ENCODE measurements at places on chromosomes 16 and 17.

GRCh38 chr17:69560987-69561441 is 146.5 kb downstream of the MAP2K6 start:
- DNase-seq: no peak

DNA sequence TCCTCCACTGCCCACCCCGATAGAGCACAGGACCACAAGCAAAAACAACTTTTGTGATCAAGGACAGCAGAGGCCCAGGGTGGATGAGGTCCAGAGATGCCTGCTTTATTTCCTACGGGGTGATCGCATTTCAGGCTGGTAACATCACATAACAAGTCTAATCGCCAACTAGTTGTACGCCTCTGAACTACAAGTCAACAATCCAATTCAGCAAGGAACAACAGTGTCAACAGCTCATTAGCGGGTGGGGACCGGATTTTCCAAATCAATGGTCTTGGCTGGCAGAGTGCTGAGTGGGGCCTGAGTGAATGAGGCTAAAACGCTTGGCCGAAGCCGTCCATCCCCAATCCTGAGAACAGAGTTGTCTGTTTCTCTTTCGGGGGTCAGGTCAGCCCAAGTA is 17.1 kb downstream of the MRM3 start:
- no peak for DNase-seq

- no peak for DNase-seq
Observed at GRCh38 chr16:17026600-17027242, 444.0 kb downstream of the XYLT1 start.

DNA sequence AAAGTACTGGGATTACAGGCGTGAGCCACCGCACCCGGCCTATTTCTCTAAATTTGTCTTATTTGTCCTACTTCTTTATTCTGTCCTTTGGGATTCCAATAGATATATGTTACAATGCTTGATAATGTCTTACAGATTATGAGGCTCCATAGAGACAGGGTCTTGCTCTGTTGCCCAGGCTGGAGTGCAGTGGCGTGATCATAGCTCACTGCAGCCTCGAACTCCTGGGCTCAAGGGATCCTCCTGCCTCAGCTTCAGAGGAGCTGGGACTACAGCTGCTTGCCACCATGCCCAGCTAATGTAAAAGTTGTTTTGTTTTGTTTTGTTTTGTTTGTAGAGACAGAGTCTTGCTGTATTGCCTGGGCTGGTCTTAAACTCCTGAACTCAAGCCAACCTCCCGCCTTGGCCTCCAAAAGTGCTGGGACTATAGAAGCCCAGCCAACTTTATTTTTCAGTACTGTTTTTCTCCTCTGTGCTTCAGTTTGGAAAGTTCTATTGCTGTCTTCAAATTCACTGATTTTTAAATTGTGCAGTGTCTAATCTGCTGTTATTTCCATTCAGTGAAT is 10.3 kb downstream of the ANKRD13B start:
- no peak for DNase-seq

DNA sequence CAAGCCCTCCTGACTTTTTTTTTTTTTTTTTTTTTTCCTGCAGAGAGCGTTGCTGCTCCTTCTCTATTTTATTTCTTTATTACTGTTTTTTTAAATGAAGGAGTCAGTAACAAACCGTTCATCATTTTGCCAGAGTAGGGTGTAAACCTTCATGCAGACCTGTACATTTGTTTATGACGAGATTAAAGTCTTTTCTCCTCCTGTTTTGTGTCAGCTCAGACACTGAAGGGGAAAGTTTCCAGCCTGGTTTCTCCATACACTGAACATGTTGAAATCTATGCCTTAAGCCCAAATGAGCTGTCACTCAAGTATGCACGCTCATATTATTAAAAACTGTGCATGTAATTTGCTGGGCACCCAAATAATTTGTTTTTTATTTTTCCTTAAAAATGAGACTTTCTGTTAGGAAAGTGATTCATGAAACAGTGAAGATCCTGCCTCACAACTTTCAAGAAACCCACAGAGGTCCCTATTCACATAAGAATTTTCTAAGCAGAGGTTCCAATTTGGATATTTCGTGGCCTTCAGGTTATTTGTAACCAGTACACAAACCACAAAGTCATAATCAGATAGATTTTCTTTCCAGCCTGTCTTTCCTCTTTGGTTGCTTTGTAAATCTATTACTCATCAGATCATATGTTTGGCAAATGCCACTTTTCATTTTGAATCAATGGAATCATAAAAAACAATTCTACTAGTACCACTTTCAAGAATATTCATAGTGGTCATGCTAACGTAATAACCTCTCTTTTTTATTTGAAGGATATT is 700.3 kb downstream of the MAF start:
- no peak for DNase-seq

DNA sequence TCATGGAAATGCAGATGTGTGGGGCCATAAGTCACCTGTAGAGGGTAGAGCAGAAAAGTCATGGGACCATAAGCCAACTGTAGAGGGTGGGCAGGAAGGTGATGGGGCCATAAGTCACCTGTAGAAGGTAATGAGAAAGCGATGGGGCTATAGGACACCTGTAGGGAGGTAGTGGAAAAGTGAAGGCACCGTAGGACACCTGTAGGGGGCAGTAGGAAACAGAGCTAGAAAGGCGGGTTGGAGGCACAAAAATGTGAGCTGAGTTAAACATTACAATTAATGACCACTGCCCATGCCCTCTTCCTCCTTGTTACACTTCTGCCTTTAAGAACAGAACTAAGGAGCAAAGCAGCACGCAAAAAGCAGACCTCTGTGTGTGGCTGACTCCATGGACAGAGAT is 150.1 kb downstream of the SHISA6 start:
- no peak for DNase-seq

DNA sequence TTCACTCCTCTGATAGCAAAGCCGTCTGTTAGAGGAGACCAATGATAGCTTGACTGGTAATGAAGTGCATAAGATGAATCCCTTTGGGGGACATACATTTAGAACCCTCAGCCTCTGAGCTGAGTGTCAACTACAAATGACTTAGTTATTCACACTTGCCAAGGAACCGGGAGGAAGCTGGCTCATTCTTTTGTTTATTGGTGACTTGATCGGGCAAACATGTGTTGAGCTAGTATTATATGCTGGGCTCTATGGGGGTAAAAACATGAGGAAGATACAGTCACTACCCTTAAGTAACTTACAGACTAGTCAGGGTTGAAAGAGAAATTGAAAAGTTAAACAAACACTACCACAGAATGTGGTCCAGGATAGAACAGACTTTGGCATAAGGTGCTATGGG is 3.0 kb downstream of the CCL16 start:
- DNase-seq: no peak

DNA sequence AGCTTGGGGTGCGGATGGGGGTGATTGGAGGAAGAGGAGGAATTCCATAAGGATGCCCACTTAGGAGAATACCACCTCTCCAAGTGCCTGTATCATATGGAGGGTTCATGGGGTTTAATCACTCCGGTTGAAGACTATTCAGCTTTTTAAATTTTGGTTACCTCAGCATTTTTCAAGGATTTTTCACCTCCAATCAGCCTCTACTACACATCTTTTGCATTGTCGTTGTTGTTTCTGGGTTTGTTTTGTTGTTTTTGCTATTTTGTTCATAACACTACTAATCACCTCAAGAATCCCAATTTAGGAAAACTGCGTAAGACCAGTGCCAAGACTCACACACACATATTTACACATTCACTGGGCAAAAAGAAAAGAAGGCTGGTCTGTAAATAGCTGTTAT is 619.5 kb upstream of the CDH5 start:
- no peak for DNase-seq

DNA sequence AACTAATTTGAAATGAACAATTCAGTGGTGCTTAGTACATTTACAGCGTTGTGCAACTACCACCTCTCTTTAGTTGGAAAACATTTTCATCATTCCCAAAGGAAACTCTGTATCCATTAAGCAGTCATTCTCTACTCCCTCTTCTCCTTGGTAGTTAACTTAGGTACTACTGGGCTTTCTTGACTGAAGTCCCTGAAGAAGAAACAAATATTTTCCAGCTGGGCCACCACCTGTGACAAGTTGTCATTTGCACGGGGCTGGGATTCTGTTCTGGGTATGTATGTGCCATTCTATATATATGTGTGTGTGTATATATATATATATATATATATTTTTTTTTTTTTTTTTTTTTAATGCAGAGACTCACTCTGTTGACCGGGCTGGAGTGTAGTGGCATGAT is 15.4 kb upstream of the RMI2 start:
- DNase-seq: no peak

DNA sequence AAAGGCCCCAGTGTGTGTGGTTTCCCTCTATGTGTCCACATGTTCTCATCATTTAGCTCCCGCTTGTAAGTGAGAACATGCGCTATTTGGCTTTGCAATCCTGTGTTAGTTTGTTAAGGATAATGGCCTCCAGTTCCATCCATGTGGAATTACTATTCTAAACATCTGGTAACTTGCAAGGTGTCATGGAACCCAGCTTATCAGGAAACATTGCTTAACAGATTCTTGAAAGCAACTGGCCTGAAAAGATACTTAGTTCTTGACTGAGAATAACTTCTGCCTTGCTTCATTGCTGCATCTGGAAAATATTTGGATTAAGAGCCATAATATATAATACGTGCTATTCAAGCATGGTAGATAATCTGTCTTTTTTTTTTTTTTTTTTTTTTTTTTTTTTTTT is 27.8 kb downstream of the PAFAH1B1 start:
- DNase-seq: no peak

DNA sequence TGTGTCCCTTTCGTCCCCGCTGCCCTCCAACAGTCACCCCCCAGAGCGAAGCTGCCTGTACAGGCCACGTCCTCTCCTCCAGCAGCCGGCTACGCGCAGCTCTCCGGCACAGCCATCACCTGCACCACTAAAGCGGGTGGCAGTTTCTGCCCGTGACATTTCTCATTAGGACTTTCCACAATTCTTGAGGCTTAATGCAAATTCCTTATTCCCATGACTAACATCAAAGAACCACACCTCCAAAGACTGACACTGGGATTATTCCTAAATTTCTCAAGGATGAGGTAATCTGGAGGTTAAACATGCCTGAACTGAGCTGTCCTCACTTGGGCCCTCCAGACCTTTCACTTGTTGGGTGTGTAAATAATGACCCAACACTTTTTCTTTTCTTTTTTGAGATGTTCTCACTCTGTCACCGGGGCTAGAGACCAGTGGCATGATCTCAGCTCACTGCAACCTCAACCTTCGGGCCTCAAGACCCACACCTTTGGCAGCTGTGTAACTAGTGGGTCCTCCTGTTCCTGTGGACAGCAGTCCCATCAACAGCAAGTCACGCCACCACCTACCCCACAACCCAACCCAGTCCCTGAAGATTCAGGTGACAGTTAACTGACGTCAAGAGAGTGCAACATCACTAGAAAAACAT is 11.7 kb downstream of the ANKRD11 start:
- DNase-seq: no peak

- DNase-seq: no peak
Observed at GRCh38 chr16:363766-364490, 6.4 kb downstream of the MRPL28 start.

GRCh38 chr17:34252444-34253138 is 2.5 kb upstream of the CCL2 start:
- peak; percentile 91 for DNase-seq

GRCh38 chr16:66414891-66415290 is 12.2 kb upstream of the BEAN1 start:
- DNase-seq: no peak

- DNase-seq: no peak
Observed at GRCh38 chr17:9410301-9410700, 165.3 kb downstream of the STX8 start.

GRCh38 chr17:5120036-5120435 is 4.2 kb downstream of the USP6 start:
- DNase-seq: no peak

DNA sequence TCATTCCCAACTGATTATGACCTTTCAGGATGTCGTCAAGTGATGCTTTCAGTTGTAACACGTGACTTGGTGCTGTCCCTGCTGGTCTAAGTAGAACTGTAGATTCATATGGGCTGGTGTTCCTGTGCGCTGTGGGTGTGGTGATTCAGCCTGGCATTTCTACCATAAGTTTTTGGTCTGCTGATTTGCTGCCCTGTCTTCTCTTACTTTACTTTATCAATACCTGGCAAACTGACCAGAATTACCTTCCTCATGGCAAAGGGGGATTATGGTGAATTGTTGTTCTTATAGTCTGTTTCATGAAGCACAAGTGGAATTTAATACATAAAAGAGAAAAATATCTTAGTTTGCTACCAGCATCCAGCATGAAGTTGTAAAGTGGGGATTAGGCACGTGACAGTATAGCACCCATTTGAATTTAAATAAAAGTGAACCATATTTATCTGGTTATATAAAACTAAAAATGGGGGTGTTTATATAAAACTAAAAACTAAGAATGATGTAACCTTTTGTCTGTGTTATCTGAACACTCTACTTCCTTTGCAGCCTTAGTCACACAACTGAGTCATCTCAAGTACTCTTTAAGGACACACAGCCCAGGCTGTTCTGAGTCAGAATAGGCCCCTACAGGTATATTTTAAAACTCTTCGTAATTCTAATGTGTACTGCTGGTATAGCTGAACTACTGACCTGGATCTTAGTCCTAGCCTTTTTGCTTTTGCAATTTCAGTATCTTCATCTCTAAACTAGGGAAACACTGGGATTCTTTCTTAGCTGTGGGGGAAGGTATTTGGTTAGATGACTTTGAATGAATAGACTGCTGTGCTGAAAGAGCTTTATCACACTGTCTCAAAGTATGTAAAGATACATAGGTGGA is 28.3 kb downstream of the TTC19 start:
- DNase-seq: no peak

GRCh38 chr16:15876503-15876902 is 11.9 kb downstream of the CEP20 start:
- no peak for DNase-seq

GRCh38 chr17:77254951-77255825 is 114.4 kb downstream of the SEC14L1 start:
- no peak for DNase-seq

DNA sequence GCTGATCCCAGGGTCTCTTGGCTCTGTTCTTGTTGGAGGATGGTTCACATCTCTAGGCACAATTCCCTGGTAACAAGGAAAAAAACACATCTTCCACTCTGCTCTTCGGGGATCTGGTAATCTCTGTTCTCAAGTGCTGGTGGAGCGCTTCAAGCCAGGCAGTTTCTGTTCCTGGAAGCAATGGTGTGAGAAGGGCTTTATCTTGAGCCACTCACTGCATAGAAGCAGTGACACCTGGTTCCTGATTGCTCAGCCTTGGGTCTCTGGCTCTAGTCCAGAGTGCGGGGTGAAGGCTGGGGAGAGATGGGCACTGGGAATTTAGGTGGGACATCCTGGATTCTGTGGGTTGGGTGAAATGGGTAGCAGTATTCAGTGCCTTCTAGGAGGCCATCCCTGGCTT is 14.1 kb downstream of the AKAP1 start:
- no peak for DNase-seq

DNA sequence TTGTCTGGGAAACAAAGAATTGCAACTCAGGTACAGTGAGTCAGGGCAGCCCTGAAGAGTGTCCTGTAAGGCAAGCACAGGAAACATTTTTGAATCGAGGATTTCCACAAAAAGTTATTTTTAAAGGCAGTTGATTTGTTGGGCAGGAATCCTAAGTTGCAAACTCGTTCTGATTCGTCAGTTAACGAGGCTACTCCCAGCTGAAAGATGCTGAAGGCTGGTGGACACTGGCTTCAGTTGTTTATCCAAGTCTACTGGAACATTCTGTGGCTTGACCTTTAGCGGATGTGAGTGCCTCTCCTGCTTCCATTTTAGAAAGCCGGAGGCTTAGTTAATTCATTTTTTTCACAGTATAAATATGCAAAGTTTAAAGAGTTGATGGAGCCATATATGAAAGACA is 84.2 kb downstream of the KCNJ12 start:
- DNase-seq: no peak

- DNase-seq: no peak
Observed at GRCh38 chr17:48148854-48149786, 41.6 kb downstream of the SNX11 start.
